GM10248 (cell line): ENCODE measurements at places on chromosomes 7 and 10.

DNA sequence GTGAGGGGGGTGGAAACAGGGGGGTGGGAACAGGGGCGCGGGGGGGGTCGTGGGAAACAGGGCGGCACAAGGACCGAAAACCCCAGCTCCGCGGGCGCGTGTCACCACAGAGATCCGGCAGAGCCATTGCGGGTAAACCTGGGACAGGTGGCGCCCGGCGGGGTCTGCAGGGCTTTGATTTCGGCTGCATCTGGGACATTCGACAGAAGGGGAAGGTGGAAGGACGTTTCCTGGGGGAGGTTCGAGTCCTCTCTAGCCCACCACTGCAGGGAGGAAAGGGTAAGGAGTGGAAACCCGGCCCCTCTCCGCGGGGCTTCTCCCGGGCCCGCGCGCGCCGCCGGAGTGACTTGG lies 7.5 kb downstream of the NKX2-3 start:
- no peak for DNase-seq

DNA sequence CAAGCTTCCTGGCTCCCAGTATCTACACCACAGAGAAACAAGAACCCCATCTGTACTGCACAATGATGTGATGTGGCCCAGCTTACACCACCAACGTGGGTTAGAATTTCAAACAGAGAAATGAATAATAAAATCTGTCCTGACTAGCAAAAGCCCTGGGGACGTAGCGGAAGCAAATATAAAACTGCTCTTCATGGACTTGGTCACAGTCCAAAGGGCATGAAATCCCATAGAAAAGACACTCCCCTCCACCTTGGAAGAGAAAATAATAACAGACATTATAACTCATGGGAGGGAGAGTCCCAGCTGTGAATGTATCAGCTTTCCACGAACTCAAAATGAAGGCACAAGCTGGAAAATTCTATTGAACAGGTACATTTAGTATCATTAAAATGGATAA lies 205.3 kb upstream of the GALNT17 start:
- DNase-seq, result no peak

DNA sequence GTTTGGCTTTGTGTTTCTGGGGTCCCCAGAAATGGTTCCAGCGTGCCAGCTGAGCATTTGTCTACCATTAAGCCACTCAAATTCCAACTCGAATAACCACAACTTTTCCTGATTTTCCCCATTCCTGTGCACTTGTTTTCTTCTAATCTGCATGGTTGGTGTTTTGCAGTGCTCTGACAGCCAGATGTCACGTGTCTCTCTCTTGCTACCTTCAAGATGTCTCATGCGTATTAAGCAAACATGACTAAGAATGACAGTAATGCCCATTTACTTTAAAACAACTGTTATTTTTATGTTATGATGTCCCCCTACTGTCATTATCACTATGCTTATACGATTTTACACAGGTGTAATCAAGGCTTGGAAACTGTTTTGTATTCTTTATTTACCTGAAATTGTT lies 35.2 kb upstream of the MXI1 start:
- no peak for DNase-seq

DNA sequence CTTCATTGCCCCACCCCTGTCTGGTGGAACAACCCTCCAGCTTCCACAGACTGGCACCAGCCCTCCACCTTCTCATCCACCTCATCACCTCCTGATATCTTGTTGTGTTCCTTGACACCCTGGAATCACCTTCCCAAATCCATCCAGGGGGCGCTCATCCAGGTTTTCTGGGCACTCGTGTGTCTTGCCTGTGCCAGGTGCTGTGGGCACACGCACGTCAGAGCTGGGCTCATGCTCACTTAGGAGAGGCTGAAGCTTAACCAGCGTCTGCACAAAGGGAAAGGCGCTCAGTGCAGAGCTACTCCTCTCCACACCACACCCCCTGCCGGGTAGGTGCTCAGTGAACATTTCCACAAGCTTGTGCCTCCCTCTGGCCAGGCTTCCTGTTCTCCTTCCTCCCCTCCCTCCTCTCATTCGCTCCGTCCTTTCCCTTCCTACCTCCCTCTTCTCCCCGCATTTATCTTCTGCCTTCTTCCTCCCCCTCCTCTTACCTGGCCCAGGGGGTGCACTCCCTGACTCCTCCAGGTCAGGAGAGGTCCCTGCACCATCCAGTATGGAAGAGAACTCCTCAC lies 4.8 kb downstream of the ADCYAP1R1 start:
- DNase-seq, result no peak

GRCh38 chr7:83514977-83515376 lies 134.0 kb downstream of the SEMA3E start:
- no peak for DNase-seq

DNA sequence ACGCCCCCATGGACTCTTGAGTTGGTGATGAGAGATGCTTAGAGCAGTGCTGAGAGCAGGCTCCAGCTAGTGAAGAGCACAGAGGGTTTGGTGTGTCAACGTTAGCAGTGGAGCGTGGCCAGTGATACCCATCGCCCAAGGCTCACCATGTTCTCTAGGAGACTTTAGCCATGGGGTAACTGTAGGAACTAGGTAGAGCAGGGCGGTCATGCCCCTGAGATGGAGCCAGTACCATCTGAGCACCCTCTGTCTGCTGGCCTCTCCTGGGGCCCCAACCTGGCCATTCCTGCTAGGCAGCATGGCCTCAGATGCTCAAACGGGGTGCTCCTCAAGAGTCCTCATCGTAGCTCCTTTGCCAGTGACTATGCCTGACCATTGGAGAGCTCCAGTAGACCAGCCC lies 179.7 kb downstream of the KCND2 start:
- no peak for DNase-seq
